Mesenteric fat pad (tissue), 1 donor: ENCODE measurements at places on chromosomes 7 and 10. TPM values are rescaled to one million over a fixed set of nuclear protein-coding genes. Genes with fewer than 3 reads are reported as not detected.

The KCTD7 gene
- total RNA-seq: 7.9 TPM

The SLC25A40 gene
- 13.2 TPM for total RNA-seq

The SVOPL gene
- not detected for total RNA-seq

The TMEM236 gene
- 3.0 TPM for total RNA-seq

The ZNF800 gene
- 40.2 TPM for total RNA-seq

The SLC26A3 gene
- 0.45 TPM for total RNA-seq

The TUBB8 gene
- not detected for total RNA-seq

The ABCB4 gene
- total RNA-seq: 1.3 TPM

The SGPL1 gene
- total RNA-seq: 40.0 TPM
